HT1080 (cell line): ENCODE measurements at places on chromosomes 5 and 9. TPM values are rescaled to one million over a fixed set of nuclear protein-coding genes. Genes with fewer than 3 reads are reported as not detected.

Gene OTP
- total RNA-seq, result not detected in 2 replicates

Gene PCDHB5
- total RNA-seq, result 0.10 and 0.90 TPM in 2 replicates

Gene IL33
- not detected in 2 replicates for total RNA-seq

Gene TMEM215
- total RNA-seq, result not detected in 2 replicates

Gene RETREG1
- total RNA-seq, result 0.60 and 1.4 TPM in 2 replicates

Gene SV2C
- total RNA-seq, result not detected in 2 replicates

Gene MEF2C
- total RNA-seq, result 2.2 and 3.1 TPM in 2 replicates

Gene GABRA6
- total RNA-seq, result 1.9 and 2.9 TPM in 2 replicates

Gene CDC20B
- total RNA-seq, result not detected in 2 replicates

Gene TMEM174
- not detected in 2 replicates for total RNA-seq

Gene CCDC192
- total RNA-seq, result not detected in 2 replicates

Gene GFI1B
- total RNA-seq, result not detected in 2 replicates

DNA sequence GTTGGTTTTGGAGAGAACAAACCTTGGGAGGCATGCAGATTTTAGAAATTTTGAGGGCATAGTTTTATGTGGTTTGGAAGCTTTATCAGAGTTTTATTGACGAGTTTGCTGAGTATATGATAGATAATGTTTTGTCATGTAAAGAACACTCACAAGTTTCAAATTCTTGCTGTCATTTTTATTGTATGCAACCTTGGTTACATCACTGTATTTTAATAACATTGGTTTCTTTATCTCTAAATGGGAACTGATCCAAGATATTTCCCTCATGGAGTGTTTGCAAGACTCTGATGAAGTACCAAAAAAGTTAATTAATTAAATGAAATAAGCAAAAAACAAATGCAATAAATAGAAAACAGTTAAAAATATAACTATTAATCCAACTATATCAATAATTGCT lies 170.3 kb downstream of the SMC2 start:
- DNase-seq, result no peak

GRCh38 chr5:2587189-2588031 lies 164.1 kb downstream of the IRX2 start:
- DNase-seq, result no peak

DNA sequence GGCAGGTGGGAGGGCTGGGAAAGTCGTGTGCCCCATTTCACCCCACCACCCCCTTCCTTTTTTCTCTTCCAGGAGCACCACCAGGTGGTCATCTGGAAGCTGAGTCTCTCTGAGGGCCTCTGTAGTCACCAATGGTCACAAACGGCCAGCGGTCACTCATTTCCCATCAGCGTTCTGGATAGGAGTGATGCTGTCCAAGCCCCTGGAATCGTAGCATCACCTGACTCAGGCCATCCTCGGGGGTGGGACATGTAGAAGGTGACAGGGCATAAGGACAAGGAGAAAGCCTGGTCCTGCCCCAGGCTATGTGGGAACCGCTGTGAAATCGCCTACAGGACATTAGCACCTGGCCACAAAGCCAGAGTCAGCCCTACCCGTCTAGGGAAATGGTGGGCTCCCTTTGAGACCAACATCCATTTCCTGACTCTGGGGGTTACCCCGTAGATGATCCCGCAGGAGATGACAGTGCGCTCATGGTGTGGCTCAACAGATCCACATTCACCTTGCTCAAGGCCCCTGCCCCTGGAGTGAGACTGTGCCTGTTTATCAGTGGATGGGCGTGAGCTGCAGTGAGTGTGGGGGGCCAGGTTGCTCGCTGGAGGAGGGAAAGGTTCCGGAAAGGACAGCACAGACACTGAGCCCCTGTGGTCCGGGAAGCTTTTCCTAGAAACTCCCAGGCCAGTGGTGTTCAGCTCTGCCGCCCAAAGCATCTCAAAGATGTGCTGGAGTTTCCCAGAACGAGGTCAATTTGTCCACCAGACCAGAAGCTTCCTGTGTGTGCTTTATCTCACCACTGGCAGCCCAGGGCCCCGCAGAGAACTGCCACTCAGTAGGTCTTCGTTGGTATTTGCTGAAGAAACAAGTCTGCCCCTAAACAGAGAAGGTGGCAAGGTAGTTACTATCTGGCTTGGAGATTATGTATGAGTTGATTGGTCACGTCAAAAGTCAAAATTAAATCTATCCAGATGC lies 61.1 kb upstream of the UNC5A start:
- no peak for DNase-seq

DNA sequence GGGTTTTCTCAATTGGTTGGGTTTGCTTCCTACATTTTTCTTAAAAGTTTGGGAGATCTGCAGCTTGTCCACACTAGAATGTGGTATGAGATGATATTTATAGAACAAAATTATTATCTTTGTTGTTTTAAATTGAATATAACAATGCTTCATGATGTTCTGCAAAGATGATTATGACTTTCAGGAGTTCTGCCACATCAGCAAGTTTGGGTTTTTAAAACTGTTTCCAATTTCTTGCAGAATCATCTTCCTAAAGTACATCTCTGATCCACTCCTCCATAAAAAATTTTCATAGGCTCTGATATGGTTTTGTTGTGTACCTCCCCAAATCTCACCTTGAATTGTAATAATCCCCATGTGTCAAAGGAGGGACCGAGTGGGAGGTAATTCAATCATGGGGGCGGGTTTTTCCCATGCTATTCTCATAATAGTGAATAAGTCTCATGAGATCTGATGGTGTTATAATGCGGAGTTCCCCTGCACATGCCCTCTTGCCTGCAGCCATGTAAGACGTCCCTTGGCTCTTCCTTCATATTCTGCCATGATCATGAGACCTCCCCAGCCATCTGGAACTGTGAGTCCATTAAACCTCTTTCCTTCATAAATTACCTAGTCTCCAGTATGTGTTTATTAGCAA lies 119.1 kb upstream of the PTGER4 start:
- DNase-seq, result no peak

- DNase-seq, result peak; percentile 83
Observed at GRCh38 chr5:78526049-78526525, 122.5 kb downstream of the LHFPL2 start.

DNA sequence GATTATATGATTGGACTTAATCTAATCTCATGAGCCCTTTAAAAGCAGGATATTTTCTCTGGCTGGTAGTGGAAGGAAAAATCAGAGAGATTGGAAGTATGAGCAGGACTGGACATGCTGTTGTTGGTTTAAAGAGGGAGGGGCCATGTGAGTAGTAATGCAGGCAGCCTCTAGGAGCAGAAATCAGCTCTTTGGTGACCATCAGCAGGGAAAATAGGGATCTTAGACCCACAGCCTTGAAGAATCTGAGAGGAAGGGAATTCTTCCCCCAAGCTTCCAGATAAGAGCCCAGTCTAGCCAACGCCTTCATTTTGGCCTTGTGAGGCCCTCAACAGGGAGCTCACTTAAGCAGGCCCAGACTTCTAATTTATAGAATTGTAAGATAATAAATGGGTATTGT lies 9.5 kb downstream of the SH3GL2 start:
- no peak for DNase-seq

GRCh38 chr5:116577064-116577788 lies 2.6 kb upstream of the SEMA6A start:
- no peak for DNase-seq

GRCh38 chr5:144201588-144201987 lies 30.9 kb downstream of the KCTD16 start:
- DNase-seq, result no peak

GRCh38 chr5:67300326-67300725 lies 103.7 kb upstream of the CD180 start:
- no peak for DNase-seq

DNA sequence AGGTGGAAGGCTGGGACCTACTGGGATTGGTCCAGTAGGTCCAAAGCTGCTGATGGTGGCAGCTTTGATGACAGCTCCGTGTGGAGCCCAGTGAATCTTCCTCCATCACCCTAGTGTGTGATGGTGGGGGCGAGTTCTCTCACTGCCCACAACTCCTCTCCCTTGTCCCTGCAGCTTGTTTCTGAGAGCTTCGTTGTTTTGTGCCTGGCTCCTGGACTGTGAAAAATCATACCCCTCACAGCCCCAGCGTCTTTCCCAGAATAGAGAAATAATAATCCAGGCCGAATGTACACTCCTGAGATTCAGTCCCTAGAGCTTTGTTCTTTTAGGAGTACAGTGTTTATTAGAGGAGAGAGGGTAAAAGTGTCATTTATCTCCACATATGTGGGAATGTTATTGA lies 372.2 kb downstream of the ENC1 start:
- no peak for DNase-seq

- DNase-seq, result no peak
Observed at GRCh38 chr5:179254638-179255271, 90.5 kb downstream of the ADAMTS2 start.

- no peak for DNase-seq
Observed at GRCh38 chr5:123472150-123472924, 39.6 kb upstream of the CSNK1G3 start.

GRCh38 chr5:170429014-170429413 lies 39.8 kb upstream of the KCNMB1 start:
- DNase-seq, result peak; percentile 20

GRCh38 chr5:129477532-129477931 lies 17.4 kb downstream of the ADAMTS19 start:
- DNase-seq, result no peak

GRCh38 chr5:159792180-159792579 lies 124.1 kb upstream of the ADRA1B start:
- DNase-seq, result no peak

GRCh38 chr5:168585119-168585856 lies 6.1 kb upstream of the PANK3 start:
- DNase-seq, result no peak

GRCh38 chr5:57559110-57559635 lies 76.6 kb upstream of the ACTBL2 start:
- no peak for DNase-seq

DNA sequence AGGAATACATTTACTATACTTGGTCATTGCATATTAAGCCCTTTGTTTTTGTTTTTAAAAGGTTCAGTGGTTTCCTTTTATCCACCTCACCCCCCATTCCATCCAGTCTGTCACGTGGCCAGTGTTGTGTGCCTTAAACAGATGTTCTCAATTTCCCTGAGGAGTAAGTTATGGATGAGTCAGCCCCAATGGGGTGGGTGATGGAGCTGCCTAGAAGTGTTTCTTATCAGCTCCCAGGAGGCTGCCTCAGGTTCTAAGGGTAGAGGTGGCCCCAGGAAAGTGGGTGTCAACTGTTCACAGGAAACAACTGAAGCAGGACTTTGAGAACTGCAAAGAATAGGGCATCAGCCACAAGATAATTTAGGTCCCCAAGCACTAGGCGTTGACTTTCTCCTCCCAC lies 41.1 kb downstream of the ACTBL2 start:
- peak; percentile 95 for DNase-seq

DNA sequence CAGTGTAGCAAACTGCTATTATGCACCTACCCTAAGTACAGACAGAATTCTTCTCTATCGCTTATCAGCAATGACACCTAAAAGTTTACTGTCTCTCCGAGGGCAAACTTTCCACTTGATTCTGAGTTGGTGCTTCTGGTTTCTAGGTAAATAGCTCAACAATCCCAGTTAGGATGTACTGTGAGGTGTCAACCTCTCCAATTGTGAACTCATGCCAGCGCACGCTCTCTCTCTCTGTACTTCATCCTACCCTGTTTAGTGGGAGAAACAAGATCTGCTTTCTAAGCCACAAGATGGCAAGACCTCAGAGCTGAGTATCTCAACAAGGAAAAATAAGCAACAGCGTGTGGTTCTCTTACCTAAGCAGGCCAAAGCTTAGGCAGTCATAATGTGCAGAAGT lies 335.3 kb downstream of the SLIT3 start:
- DNase-seq, result no peak
